GM12878 (cell line): ENCODE measurements at places on chromosomes 2 and 18.
A peak's percentile ranks its signal among the peaks of the same experiment; 100 is the strongest.

DNA sequence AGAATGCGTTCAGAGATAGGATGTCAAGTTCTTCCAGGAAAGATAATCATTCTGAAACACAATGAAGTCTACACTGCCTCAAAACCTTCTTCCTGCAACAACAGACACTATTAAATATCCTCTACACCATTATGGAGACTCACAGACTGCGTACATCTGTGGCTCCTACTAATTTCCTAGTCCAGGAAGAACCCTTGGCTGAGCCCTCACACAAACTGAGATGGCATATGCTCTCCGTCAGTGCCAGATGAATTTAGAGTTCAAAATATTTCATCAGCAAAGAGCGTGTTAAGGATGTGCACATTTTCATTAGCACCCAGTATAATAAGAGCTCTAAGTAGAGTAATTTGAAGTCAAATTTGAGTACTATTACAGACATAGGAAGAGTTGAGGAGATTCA, 117.2 kb downstream of the TCF4 start:
- no peak for DNase-seq

DNA sequence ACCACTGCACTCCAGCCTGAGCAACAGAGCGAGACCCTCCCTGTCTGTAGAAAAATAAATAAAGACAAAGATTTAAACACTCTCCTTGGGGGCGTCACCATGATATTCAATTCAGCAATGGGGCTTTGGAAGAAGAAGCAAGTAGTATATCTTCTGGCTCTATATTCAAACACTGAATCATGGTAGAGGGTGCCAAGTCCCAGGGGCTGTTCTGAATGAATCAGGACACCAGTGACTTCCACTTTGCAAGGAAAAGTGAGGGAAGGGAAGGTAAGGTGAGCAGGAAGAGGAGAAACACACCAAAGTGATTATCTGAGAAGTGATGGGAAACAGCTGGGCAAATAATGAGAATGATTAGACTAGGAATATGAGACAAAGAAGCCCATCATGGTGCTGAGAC, 80.5 kb downstream of the AAK1 start:
- DNase-seq: no peak

DNA sequence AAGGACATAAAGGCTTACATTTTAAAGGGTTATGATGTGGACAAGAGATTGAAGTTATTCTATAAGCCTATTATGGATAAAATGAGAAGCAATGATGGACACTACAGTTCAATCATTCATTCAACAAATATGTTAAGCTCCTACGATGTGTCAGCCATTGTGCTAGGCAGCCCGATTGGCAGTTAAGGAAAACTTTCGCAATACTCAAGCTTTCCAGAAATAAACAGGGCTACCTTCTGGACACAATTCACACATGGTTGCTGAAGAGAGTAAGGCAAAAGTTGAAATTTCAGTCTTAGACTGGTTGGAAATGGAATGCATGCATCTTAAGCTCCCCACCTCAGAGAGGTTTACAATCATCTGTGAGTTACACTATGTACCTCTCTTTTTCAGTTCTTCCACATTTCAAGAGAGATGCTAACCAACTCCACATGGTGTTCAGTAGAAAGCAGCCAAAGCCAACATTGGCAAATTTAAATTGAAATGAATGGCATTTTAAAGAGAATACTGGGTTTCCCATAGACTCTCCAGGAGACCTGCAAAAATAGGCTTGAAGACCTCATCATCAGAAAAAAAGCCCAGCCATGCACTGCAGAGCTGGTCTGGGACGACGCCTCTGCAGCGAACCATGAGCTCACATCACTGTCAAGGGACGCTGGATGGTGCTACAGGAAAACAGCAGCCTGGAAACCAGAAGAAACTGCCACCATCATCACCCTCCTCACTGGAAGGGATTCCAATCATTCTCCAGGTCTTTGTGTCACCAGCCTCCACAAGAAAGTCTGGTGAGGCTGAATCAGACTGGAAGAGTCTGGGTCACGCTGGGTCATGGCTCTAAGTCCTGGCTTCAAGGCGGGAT, 276.3 kb downstream of the AFF3 start:
- DNase-seq: no peak

- DNase-seq: peak; percentile 68
Measured at GRCh38 chr2:111168528-111169239, 48.0 kb downstream of the BCL2L11 start.

GRCh38 chr18:61851940-61852451, 40.8 kb downstream of the RNF152 start:
- DNase-seq: no peak
